Naive thymus-derived CD8-positive, alpha-beta T cell (primary cell): ENCODE measurements at places on chromosomes 7 and 10.

DNA sequence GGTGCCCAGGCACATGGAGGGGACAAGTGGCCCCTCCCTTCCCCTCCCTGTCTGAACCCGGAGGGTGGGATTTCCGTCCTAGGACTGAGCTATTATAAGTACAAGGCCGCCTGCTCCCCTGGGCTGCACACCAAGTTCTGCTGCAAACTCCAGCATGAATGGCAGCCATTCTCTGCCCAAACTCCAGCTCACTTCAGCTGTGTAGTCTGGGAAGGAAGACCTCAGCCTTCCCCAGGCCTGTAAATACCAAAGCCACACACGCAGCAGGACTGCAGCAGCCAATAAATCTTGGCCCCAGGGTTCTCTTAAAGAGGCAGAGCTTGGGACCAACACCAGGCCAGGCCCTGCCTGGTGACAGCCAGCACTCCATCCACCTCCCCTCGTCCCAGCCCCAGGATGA is 291.3 kb upstream of the ZMIZ1 start:
- no peak for DNase-seq

- no peak for DNase-seq
Observed at GRCh38 chr7:123773481-123773880, 24.7 kb upstream of the WASL start.

DNA sequence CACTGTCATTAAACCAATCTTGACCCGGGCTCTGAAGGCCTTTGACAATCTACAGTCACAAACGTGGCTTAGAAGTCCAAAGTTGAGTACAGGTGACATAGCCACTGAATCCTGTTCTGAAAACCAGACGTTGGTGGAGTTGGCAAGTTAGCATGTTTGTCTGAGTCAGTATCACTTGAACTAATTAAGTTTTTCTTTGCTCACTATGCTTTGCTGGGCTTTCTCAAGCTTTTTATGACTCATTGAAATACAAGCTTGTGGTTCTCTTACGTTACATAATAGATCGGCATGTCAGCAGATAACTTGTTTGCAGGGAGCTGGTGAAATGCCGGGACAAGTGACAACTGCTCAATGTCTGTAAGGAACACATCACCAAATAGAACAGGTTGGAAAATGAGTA is 53.8 kb downstream of the ARL5B start:
- DNase-seq: no peak

DNA sequence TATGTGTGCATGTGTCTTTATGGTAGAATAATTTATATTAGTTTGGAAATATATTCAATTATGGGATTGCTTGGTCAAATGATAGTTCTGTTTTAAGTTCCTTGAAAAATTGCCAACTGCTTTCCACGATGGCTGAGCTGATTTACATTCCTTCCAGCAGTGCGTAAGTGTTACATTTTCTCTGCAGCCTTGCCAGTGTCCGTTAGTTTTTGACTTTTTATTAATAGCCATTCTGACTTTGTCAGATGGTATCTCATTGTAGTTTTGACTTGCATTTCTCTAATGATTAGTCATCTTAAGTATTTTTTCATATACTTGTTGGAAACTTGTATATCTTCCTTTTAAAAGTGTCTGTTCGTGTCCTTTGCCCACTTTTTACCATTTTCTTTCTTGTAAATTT is 434.2 kb upstream of the POT1 start:
- no peak for DNase-seq

DNA sequence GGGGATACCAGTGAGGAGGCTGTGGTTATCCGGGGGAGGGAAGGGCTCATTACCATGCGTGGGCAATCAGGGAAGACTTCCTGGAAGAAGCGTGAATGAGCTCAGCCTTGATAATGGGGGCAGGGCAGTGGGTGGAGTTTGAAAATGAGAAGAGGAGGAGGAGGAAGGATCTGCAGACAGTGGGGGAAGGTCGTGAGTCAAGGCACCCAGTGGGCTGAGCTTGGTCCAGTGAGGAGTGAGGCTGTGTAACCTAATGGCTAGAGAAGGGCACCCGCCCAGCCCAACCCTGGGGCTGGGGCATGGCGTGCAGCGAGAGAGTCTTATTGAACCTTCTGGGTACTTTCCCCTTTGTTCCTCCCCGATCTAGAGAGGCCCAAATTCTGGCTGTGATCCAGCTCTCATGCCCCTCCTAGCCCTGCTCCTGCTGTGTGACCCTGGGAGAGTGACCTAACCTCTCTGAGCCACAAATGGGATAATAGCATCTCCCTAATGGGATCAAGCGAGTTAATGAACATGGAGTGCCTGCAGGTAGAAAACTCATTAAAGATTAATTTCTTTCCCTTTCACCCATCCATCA is 31.5 kb downstream of the CLIP2 start:
- no peak for DNase-seq

GRCh38 chr10:75639736-75640135 is 208.3 kb downstream of the LRMDA start:
- DNase-seq: no peak

DNA sequence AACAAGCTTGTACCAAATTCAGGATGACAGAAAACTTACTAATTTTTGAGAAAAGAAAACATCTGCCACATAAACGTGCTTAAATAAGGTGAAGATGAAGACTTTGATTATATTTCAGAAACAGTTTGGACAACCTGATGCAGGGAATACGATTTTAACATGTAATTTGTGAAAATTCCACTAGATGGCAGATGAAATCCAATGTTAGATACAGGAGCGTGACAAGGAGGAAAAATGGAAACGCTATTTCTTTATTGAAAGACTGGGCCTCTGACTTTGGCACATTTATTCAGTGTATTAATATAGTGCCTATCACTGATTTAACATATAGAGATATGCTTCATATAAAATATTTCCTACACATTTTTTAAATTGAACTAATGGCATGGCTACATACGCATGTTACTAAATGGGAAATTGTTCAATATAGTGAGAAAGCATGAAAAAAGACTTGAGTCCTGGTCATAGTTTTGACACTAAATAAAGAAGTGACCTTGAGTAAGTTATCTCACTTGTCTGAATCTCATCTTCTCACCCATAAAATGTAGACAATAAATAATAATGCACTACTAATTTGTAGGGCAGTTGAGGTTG is 60.7 kb downstream of the CD36 start:
- DNase-seq: no peak

GRCh38 chr10:18501198-18501597 is 150.2 kb downstream of the NSUN6 start:
- no peak for DNase-seq

GRCh38 chr7:157233677-157234076 is 95.0 kb downstream of the UBE3C start:
- no peak for DNase-seq

- no peak for DNase-seq
Observed at GRCh38 chr7:42913591-42913990, 1.7 kb upstream of the C7orf25 start.
